Endothelial cell of umbilical vein (primary cell): ENCODE measurements at places on chromosomes 2 and 18. TPM values are rescaled to one million over a fixed set of nuclear protein-coding genes. Genes with fewer than 3 reads are reported as not detected.

PAX8 gene
- 0.22 and 0.28 TPM in 2 replicates for total RNA-seq

YES1 gene
- 79.5 and 92.3 TPM in 2 replicates for total RNA-seq

DSC1 gene
- not detected in 2 replicates for total RNA-seq

KRCC1 gene
- 13.7 and 15.0 TPM in 2 replicates for total RNA-seq

SLC4A3 gene
- 0.21 and 0.35 TPM in 2 replicates for total RNA-seq

MAL gene
- total RNA-seq, result not detected in 2 replicates

CCDC141 gene
- total RNA-seq, result not detected in 2 replicates

- DNase-seq, result no peak
These were observed 10.9 kb downstream of the PGAP1 start for GRCh38 chr2:196915507-196916189.

- DNase-seq, result peak; percentile 49
These were observed 214.6 kb downstream of the SETBP1 start for GRCh38 chr18:44895176-44895798.

- no peak for DNase-seq
These were observed 123.6 kb downstream of the DNAH7 start for GRCh38 chr2:195945056-195945455.

GRCh38 chr18:44945888-44946401 is 265.3 kb downstream of the SETBP1 start:
- no peak for DNase-seq

DNA sequence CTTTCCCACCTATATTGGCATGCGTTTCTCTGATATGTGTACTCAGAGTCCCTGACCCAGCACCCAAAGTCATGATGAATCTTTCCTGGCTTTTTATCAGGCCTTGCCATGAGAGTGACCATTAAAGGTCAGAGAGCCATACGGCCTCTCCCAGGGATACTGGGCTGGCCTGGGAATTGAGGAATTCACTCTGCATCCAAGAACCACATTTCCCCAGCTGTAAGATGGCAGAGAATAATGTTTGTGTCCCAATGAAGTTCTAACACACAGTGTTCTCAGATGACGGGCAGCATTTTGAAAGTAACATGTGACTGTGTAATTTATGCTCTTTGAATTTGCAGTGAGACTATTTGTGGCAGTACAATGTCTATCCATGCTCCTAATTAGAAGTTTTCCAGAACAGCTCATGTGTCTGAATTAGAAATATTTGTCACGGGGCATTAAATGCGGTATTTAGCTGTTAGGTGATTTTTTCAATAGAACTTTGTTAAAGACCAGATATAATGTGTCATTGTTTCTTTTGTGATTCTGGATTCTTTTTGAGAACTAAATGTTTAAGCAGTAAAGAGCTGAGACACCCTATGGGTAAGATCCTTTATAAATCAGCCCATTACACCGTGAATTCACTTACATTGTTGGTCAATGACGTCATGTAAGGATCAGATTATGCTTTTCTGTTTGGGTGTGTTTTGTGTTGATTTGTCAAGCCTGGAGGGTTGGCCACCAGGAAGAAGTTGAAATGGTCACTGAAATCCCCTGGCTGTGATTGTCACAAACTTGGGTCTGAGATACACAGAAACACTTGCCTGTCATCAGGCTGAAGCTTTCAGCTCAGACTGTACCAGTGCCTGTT is 7.3 kb upstream of the SLC3A1 start:
- no peak for DNase-seq

DNA sequence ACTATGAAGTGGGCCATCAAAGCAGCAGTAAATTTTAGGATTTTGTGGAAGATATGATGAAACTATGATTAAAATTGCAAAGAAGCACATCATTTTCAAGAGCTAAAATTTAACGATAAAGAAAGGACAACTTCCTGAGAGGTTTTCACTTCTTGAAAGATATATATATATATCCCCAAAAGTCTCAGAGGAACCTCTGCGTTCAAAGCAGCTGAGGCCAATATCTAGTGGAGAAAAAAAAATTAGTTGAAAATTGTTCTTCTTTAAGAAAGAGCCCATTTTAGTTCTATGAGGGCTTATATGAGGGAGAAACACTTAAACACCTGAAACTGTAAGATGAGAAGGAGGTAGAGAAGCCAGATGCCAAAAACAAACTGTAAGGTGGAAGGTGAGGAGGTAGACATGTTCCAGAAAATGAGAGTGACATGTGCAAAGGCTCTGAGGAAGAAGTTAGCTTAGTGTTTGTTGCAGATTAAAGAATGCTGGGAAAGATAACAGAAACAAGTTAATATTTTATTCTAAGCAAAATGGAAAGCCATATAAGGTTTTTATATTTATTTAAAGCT is 72.9 kb upstream of the VRK2 start:
- no peak for DNase-seq

DNA sequence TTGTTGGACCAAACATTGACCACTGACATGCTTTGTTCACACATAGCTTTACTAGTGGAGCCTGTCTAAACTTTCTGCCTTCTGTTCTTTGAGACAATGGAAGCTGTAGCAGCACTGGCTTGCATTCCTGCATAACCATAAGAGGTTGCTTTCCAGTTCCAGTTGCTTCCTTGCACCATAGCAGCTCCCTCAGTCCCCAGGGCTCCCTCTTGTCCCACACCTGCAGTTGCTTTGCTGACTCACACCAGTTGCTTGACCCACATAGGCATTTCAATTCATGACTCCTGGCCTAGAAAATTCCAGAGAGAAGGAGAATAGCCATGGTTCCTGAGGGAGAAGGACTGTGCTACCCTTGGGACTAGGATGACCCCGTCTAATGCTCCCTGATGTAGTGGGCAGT is 20.9 kb downstream of the SGPP2 start:
- DNase-seq, result no peak

- no peak for DNase-seq
These were observed 143.5 kb downstream of the TGIF1 start for GRCh38 chr18:3593381-3593903.

DNA sequence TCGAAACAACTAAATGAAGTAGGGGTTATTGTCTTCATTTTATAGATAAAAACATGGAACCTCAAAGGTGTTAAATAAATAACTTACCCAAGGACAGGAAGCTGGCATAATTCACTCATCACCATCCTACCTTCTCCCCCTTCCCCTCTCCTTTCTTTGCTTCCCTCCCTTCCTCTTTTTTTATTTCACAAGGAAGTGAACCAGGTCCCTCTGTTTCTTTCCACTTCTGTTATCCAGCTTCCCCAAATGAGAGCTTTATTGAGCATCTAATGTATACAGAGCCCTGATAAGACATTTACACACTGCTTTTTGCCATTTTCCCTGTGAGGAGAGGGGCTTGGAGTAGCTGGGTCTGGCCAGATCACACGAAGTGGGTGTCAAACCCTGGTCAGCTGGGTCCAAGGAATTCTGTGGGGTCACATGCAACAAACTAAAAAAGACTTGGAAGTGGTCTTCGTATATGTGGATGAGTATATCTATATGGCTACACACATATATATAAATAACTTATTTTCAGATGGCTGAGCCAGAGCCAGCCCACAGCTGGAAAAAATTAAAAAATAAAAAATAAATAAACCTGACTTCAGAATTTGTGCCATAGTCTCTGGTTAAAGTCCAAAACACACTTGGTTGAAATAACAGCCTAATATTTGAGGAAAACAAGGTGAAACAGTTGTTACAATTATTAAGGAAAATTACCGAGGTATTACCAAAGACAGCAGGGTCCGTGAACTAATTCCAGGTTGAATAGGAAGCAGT is 49.3 kb upstream of the FOSL2 start:
- DNase-seq, result peak; percentile 12

DNA sequence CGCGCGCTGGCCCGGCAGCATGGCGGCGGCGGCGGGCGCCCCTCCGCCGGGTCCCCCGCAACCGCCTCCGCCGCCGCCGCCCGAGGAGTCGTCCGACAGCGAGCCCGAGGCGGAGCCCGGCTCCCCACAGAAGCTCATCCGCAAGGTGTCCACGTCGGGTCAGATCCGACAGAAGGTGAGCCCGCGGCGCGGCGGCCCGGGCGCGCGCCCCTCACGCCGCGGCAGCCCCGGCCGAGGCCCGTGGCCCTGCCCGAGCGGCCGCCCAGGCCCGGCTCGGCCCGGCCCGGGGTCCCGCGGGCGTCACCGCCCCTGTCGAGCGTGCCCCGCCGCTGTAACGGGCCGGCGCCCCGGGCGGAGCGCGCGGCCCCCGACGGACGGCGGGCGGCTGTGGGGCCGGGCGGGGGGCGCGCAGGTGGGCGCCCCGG is 218 bp downstream of the DGKD start:
- DNase-seq, result no peak

DNA sequence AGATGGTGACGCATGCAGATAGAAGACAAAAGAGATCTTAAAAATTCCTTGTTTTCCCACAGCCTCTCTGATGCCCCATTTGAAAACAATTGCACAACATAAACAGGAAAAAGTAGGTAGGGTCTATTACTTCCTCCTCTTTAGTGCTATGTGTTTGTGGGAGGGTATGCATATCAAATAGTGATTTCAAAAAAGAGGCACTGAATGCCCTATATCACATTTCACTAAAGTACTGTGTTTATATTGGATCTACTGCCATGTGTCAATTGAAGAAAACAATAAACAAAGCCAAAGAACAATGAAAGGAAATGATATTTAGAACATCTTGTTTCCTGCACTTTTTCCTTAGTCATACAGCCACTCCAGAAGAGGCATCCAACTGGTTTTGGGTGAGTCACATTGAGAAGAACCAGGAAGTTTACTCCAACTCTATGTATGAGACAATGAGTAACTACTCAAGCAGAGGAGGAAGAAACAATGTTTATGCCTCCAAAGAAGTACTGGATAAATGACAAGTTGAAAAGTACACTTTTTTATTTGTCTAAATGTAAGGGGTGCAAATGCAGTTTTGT is 583.6 kb downstream of the FBXO15 start:
- no peak for DNase-seq

- DNase-seq, result peak; percentile 100
These were observed 71.7 kb downstream of the HS1BP3 start for GRCh38 chr2:20578895-20579825.

DNA sequence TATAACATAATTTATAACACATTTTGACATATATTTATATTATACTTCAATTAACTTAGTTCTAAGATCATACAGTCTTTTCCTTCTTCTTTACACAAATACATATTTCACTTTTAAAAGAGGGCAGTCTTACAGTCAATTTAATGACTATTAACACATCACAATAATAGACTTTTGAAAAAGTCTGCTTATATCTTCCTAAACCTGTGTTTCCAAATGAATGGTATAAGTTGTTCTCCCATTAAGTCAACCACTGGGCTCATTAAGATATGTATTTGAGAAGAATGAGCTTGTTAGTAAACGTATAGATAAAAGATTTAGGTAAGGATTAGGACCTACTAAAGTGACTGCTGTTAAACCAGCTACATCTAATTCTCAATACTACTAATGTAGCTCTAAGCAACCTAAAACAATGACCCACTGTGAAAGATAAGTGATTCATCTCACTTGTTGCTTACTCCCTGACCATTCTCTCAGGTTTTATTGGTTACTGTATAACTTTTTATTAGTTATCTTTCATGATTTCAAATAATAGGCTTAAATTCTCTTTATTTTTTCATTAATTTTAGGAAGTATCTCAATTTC is 27.0 kb downstream of the SLC40A1 start:
- peak; percentile 51 for DNase-seq
